ENCODE measurements at places on chromosomes 6 and 20.

- no peak for DNase-seq
Observed at GRCh38 chr6:124822204-124822613, 140.0 kb upstream of the RNF217 start.

- DNase-seq: no peak
Observed at GRCh38 chr6:138218449-138218848, at the start of gene PBOV1. TSS of gene PBOV1 (minus strand) at chr6:138218491. CDS start at chr6:138218395, 96 bp downstream.

GRCh38 chr6:100175814-100176310 lies 181.8 kb upstream of the MCHR2 start:
- DNase-seq: no peak

DNA sequence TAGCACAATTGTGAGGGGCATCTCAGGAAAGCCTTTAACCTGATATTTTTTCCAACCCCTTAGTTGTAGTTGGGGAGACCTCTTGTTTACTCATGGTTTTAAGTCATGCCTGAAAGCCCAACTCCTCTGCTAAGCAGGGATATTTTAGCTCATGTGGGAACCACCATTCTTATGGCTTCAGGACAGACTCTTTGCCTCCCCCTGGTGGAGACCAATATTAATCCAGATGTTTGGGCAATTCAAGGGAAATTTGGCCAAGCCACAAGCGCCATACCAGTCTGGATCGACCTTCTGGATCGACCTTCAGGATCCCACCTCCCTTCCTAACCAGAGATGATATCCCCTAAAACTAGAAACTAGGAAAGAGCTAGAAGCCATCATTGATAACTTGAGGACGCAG lies 211.2 kb downstream of the C6orf118 start:
- DNase-seq: no peak

GRCh38 chr6:46263707-46264086 lies 92.9 kb upstream of the ENPP5 start:
- DNase-seq: no peak

GRCh38 chr6:15741405-15741804 lies 78.6 kb upstream of the DTNBP1 start:
- no peak for DNase-seq

- no peak for DNase-seq
Observed at GRCh38 chr6:117451671-117452070, 25.9 kb upstream of the ROS1 start.

- DNase-seq: no peak
Observed at GRCh38 chr20:19254956-19255355, 42.5 kb downstream of the SLC24A3 start.

GRCh38 chr6:154249499-154250298 lies 106.9 kb downstream of the IPCEF1 start:
- no peak for DNase-seq

GRCh38 chr6:139834232-139834631 lies 459.8 kb upstream of the CITED2 start:
- DNase-seq: no peak

- no peak for DNase-seq
Observed at GRCh38 chr6:42159431-42160024, 13.6 kb upstream of the GUCA1A start.

GRCh38 chr6:33292996-33293682 lies 3.7 kb downstream of the PFDN6 start:
- no peak for DNase-seq

GRCh38 chr6:6368040-6368683 lies 47.7 kb upstream of the F13A1 start:
- no peak for DNase-seq

- DNase-seq: no peak
Observed at GRCh38 chr6:169905041-169905807, 153.8 kb downstream of the ERMARD start.

- no peak for DNase-seq
Observed at GRCh38 chr6:135071541-135071940, 16.9 kb upstream of the HBS1L start.

DNA sequence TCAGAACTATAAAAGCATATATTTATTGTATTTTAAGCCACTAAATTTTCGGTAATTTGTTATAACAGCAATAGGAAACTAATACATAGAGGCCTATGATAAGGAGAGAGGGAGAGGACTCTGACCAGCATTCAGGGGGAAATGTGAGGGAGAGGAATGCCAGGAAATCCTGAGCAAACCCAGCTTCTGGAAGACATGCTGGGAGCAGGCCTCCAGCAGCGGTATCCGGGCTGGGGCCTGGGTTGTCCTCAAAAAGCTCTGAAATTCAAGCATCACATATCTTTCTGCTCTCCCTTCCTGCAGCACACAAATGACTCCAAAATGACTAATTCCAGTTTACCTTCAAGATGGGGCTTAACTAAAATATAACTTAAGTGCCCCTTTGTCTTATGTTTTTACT lies 33.4 kb upstream of the RIMS1 start:
- no peak for DNase-seq

DNA sequence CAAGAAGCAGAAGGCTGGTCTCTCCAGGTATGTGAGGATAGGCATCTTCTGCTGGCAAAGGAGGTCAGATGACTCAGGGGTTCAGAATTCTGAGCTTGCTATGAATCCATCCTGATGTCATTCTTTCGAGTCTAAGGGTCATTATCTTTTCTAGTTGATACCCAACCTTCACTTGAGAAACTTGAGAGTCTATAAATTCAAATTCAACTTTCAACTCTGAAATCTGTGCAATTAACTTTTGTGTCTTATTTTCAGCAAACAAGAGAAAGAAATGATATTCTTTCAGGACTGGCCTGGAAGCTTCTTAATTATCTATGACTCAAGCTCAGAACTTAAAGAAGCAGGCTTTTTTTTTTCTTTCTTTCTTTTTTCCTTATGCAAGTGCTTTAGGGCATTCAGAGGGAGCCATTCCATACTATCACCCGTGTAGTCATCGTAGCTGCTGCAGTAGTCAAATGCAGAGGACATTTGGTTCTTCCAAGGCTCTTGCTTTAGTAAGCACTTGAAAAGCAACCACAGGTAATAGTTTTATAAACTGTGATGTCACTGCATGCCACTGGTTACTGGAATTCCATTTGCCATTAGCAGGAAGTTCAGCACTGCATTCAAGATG lies 93.0 kb downstream of the ADTRP start:
- DNase-seq: no peak

DNA sequence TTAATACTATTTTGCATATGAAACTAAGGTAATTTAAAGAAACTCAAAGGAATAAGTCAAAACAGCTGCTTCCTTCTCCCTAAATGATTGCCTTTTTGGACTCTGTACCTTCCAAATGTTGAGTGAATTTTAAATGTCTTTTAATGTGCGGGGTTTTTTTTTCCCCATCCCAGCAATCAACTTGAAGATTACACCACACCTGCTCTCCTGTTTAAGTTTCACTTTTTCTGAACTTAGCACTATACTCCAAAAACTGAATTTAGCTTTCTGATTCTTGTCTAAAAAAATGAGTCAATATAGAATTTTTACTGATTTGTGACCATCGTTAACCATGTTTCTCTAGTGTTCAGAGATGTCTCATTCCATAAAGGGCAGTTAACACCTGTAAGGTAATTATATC lies 220.8 kb upstream of the THEMIS start:
- no peak for DNase-seq

DNA sequence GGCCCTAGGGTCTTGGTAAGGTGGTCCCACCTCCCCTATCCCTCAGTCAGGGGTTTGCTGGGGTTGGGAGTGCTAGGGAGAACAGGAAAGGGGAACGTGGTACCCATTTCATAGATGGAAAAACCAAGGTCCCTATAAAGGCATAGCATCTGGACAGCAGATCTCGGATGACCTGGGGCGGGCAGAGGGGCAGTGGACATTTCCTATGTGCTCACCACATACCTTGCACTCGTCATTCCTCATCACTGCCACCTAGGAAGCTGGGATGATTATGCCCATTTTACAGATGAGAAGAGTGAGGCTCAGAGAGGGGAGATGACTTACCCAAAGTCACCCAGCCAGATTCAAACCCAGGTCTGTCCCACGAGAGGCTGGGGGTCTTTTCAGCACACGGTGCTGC lies 12.1 kb downstream of the MYLK2 start:
- DNase-seq: no peak

- no peak for DNase-seq
Observed at GRCh38 chr20:57502336-57502700, 22.6 kb downstream of the CTCFL start.

GRCh38 chr20:53130795-53131194 lies 158.6 kb downstream of the TSHZ2 start:
- no peak for DNase-seq

GRCh38 chr20:5531318-5532081 lies 214.7 kb upstream of the PROKR2 start:
- DNase-seq: no peak

- no peak for DNase-seq
Observed at GRCh38 chr20:18577942-18578341, 9.9 kb upstream of the DTD1 start.
